Right forelimb (tissue), 1 donor: ENCODE measurements at places on chromosomes 3 and 15.

GRCh38 chr3:126494204-126494969, 18.7 kb upstream of the ZXDC start:
- DNase-seq, result no peak

- DNase-seq, result no peak
Measured at GRCh38 chr3:141845407-141846049, 30.9 kb upstream of the ATP1B3 start.

DNA sequence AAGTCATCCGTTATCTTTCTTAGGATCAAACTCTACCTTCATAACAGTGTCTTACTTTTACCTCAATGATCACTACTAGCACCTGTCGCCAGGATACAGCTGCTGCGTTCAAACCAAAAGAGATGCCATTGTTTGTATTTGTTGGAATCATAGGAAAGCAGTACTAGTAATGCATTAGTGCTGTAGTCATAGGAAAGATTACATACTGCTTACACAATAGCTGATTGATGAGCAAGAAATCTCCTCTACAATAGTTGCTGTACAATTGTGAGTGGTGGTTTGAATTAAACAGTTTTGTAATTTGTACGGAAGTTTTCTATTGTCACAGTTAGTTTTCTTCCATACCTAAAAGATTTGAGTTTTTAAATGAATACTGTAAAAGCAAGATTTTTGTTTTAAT, 21.4 kb downstream of the ACAP2 start:
- no peak for DNase-seq

- DNase-seq, result no peak
Measured at GRCh38 chr3:152459118-152459515, 190.4 kb downstream of the MBNL1 start.

DNA sequence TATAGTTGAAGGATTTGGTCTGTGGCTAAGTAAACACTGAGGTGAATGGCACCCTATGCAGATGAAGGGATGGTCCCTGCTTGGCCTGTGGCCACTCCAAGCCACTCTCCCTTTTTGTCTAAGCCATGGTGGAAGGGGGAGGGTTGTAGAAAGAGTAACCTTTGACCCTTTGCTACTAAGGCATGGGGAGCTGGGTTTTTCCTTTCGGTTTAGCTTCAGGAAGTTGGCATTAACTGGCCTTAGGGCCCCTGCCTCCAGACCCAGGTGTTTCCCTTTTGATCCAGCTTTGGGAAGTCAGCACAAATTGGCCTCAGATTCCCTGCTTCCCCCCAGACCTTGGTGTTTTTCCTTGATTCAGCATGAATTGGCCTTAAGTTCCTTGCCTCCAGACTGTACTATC, 49.5 kb downstream of the EFCAB12 start:
- no peak for DNase-seq
